ENCODE measurements at places on chromosomes 2 and 18. TPM values are rescaled to one million over a fixed set of nuclear protein-coding genes. Genes with fewer than 3 reads are reported as not detected.

GRCh38 chr2:10039658-10040410, 3.5 kb upstream of the KLF11 start:
- H3K4me3 ChIP-seq: no peak overlapping the region
- no peak for DNase-seq
- no peaks in the 10 kb centered on the region for H3K36me3 ChIP-seq

GRCh38 chr2:126837966-126838715, 60.5 kb upstream of the TEX51 start:
- H3K36me3 ChIP-seq: no peaks in the 10 kb centered on the region
- DNase-seq: no peak
- no peaks in the 10 kb centered on the region for H3K27me3 ChIP-seq
- H3K4me1 ChIP-seq: no peaks in the 10 kb centered on the region
- H3K27ac ChIP-seq: no peak overlapping the region
- no peak overlapping the region for H3K4me3 ChIP-seq

DNA sequence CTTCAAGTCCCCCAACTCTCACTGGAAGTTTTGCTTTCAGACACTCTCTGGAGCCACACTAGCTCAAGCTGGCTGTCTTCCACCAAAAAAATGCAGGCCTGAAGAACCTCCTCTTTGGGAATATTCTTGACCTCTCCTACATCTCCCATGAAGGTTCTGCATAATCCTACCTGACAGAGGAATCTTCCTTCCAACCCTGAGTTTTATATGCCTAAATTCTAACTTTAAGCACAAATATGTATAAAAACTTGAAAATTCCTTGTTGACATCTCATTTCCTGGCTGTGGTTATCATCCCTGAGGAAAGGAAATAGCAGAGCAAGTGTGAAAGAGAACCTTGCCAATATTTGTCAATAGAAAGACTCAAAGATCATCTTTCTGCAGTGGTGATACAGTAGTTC, 249.0 kb downstream of the LPIN1 start:
- DNase-seq: no peak
- no peak overlapping the region for H3K4me3 ChIP-seq
- no peaks in the 10 kb centered on the region for H3K4me1 ChIP-seq
- H3K36me3 ChIP-seq: no peaks in the 10 kb centered on the region
- H3K27ac ChIP-seq: no peak overlapping the region
- no peaks in the 10 kb centered on the region for H3K27me3 ChIP-seq

GRCh38 chr18:8368512-8369217, 240.6 kb upstream of the RAB12 start:
- peaks cover 7% of the 10 kb centered on the region for H3K4me1 ChIP-seq
- H3K36me3 ChIP-seq: no peaks in the 10 kb centered on the region
- no peaks in the 10 kb centered on the region for H3K27me3 ChIP-seq
- no peak for DNase-seq
- no peak overlapping the region for H3K4me3 ChIP-seq
- H3K27ac ChIP-seq: no peak overlapping the region

GRCh38 chr2:39290433-39290832, 46.7 kb upstream of the CDKL4 start:
- H3K27me3 ChIP-seq: no peaks in the 10 kb centered on the region
- H3K36me3 ChIP-seq: peaks cover 73% of the 10 kb centered on the region
- H3K27ac ChIP-seq: no peak overlapping the region
- DNase-seq: no peak

DNA sequence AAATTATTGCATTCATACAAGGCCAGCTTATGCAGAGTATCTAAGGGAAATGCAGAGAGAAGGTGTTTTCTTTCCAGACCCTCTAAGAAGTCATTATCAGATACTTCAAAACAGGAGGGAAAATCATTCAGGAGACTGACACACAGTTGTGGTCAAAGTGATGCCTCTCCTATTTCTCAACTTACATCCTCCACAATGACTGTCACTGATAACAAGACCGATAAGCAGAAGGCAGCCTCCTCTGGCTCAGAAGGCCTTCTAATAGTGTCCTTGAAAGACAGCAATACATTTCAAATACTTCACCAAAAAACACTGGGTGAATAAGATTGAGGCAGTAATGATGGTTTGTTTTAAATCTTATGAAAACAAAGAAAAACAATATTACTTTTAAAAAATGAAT, 199.7 kb downstream of the PIEZO2 start:
- H3K36me3 ChIP-seq: no peaks in the 10 kb centered on the region
- H3K4me1 ChIP-seq: no peaks in the 10 kb centered on the region
- no peak for DNase-seq
- H3K27ac ChIP-seq: no peak overlapping the region

DNA sequence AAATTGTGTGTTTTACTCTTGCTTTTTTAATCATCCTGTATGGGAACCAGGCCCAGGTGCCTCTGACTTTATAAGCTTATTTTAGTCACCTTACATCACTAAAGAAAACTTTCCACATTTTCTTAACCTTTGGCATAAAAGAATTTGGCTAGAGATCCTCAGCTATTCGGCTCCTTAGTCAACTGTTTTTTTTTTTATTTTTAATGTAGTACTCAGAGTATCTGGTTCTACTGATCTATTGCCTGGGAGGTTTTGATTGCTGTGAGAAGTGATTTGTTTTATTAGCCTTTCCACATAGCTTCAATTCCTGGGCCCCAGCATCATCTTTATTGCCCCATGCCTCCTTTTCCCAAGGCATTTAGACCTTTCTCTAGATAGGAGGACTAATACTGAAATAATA, 121.0 kb downstream of the MYO1B start:
- peaks cover 7% of the 10 kb centered on the region for H3K4me1 ChIP-seq
- H3K27me3 ChIP-seq: no peaks in the 10 kb centered on the region
- DNase-seq: no peak
- H3K27ac ChIP-seq: no peak overlapping the region
- H3K36me3 ChIP-seq: peaks cover 57% of the 10 kb centered on the region

DNA sequence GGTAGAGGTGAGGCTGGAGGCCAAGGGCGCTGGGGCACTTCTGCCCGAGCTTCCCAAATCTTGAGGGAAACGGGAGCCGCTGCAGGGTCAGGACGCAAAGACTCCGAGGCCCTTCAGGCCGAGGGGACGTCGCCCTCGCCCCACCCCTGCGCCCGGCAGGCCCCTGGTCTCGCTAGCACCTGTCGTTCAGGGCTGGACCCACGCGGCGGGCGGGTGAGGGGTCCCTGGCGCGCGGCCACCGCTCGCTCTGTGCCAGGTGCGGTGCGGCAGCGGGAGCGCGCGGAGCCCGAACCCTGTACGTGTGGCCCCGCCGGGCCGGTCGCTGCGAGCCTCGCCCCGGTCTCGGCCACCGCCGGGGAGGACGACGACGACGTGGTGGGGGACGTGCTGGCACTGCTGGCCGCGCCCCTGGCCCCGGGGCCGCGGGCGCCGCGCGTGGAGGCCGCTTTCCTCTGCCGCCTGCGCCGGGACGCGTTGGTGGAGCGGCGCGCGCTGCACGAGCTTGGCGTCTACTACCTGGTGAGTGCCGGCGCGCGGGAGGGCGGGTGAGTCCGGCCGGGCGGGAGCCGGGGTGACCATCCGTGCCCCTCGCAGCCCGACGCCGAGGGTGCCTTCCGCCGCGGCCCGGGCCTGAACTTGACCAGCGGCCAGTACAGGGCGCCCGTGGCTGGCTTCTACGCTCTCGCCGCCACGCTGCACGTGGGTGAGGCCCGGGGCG, 4.9 kb downstream of the ERFE start:
- DNase-seq: peak; percentile 57
- no peak overlapping the region for H3K4me3 ChIP-seq
- peaks cover 50% of the 10 kb centered on the region for H3K27me3 ChIP-seq
- peaks cover 5% of the 10 kb centered on the region for H3K4me1 ChIP-seq

DNA sequence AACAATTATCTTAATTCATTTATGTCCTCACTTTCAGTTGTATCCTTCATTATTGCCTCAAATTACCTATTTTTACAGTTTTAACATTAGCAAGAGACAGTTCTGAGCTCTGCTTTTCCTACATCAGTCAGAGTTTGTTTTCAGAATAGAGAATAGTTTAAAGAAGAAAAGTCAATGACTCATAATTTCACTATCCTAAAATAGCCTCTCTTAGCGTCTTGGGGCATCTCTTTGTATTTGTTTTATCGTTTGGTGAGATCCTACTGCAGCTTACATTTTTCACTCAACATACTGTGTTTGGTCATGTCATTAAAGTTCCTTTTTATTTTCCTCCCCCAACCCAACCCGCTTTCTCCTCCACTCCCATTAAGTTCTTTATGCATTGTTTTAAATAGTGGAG, 3.8 kb downstream of the SEC11C start:
- H3K4me3 ChIP-seq: no peak overlapping the region
- H3K36me3 ChIP-seq: no peaks in the 10 kb centered on the region
- no peaks in the 10 kb centered on the region for H3K27me3 ChIP-seq

GRCh38 chr2:159082119-159082518, 113.7 kb downstream of the TANC1 start:
- no peak overlapping the region for H3K4me3 ChIP-seq

GRCh38 chr18:40501026-40501425, 1454.0 kb upstream of the PIK3C3 start:
- no peak for DNase-seq
- no peak overlapping the region for H3K27ac ChIP-seq
- no peaks in the 10 kb centered on the region for H3K4me1 ChIP-seq
- H3K36me3 ChIP-seq: no peaks in the 10 kb centered on the region
- H3K4me3 ChIP-seq: no peak overlapping the region

GRCh38 chr2:145157741-145158591, 638.0 kb upstream of the ZEB2 start:
- H3K4me1 ChIP-seq: peaks cover 11% of the 10 kb centered on the region
- H3K4me3 ChIP-seq: no peak overlapping the region
- H3K36me3 ChIP-seq: no peaks in the 10 kb centered on the region
- H3K27ac ChIP-seq: peak overlapping the region; percentile 53

The GBX2 gene
- total RNA-seq: not detected

The C2orf80 gene
- total RNA-seq: not detected

The KIF3C gene
- 6.5 TPM for total RNA-seq

The RUFY4 gene
- not detected for total RNA-seq
